Activated B cell treated with CpG ODN at 0.5 μM for 24 hours (primary cell): ENCODE measurements at places on chromosomes 2 and 18. TPM values are rescaled to one million over a fixed set of nuclear protein-coding genes. Genes with fewer than 3 reads are reported as not detected.

Gene WDR54
- total RNA-seq, result 32.3 and 33.5 TPM in 2 replicates

Gene SLC4A3
- total RNA-seq, result not detected in 2 replicates

Gene ACTG2
- total RNA-seq, result not detected in 2 replicates

Gene FOXI3
- total RNA-seq, result not detected in 2 replicates

Gene FAM237A
- not detected in 2 replicates for total RNA-seq

Gene SEPTIN10
- 0.35 and 0.69 TPM in 2 replicates for total RNA-seq

Gene ABCA12
- total RNA-seq, result not detected in 2 replicates

Gene MBD5
- 48.5 and 55.7 TPM in 2 replicates for total RNA-seq

Gene PPP1R1C
- not detected in 2 replicates for total RNA-seq

Gene MARCHF4
- total RNA-seq, result not detected in 2 replicates

Gene PSMA8
- total RNA-seq, result 0.89 and 0.93 TPM in 2 replicates

Gene DRC1
- not detected in 2 replicates for total RNA-seq

Gene UGT1A5
- total RNA-seq, result not detected in 2 replicates

Gene REG3G
- not detected in 2 replicates for total RNA-seq

Gene KCNS3
- 1.1 and 1.5 TPM in 2 replicates for total RNA-seq

Gene NTSR2
- not detected in 2 replicates for total RNA-seq

Gene ERMN
- total RNA-seq, result 4.9 and 8.1 TPM in 2 replicates

Gene RIT2
- total RNA-seq, result not detected in 2 replicates

Gene TRIB2
- total RNA-seq, result 17.7 and 19.3 TPM in 2 replicates

Gene CD8B2
- total RNA-seq, result not detected in 2 replicates

Gene DSG2
- total RNA-seq, result not detected in 2 replicates

Gene UGT1A3
- total RNA-seq, result not detected in 2 replicates

Gene SPEG
- 0.09 and 0.42 TPM in 2 replicates for total RNA-seq

Gene INHA
- not detected in 2 replicates for total RNA-seq

Gene ID2
- total RNA-seq, result 6.4 and 8.1 TPM in 2 replicates

Gene UGT1A10
- not detected in 2 replicates for total RNA-seq

Gene FBXO36
- 0.78 and 0.89 TPM in 2 replicates for total RNA-seq

Gene COL6A3
- total RNA-seq, result 0.02 and 0.05 TPM in 2 replicates

Gene ANKRD23
- 6.1 and 7.3 TPM in 2 replicates for total RNA-seq

Gene CD28
- total RNA-seq, result 0.44 TPM in 1 of 2 replicates, not detected in the other

Gene PRSS56
- total RNA-seq, result not detected in 2 replicates

Gene SERPINB4
- not detected in 2 replicates for total RNA-seq

Gene ZNF638
- 125 and 152 TPM in 2 replicates for total RNA-seq

Gene CNDP1
- 0.15 and 0.33 TPM in 2 replicates for total RNA-seq

Gene DES
- total RNA-seq, result not detected in 2 replicates

Gene BBS5
- total RNA-seq, result 2.3 and 2.8 TPM in 2 replicates

Gene DCAF17
- total RNA-seq, result 23.1 and 23.5 TPM in 2 replicates

Gene WDR35
- 8.1 and 8.2 TPM in 2 replicates for total RNA-seq

Gene SERPINB11
- not detected in 2 replicates for total RNA-seq

Gene CNGA3
- not detected in 2 replicates for total RNA-seq

Gene KLHL41
- 0.24 and 0.27 TPM in 2 replicates for total RNA-seq

Gene ITPRID2
- 20.0 and 33.9 TPM in 2 replicates for total RNA-seq

Gene KCNK3
- total RNA-seq, result not detected in 2 replicates

Gene ABCG5
- not detected in 2 replicates for total RNA-seq

Gene ALPI
- total RNA-seq, result not detected in 2 replicates

Gene OR6B2
- not detected in 2 replicates for total RNA-seq

Gene PROC
- not detected in 2 replicates for total RNA-seq

Gene B3GNT7
- total RNA-seq, result 23.7 and 24.4 TPM in 2 replicates

Gene GALNT3
- 13.2 and 14.4 TPM in 2 replicates for total RNA-seq

Gene ZAP70
- 2.8 and 4.8 TPM in 2 replicates for total RNA-seq
